T follicular helper cell (primary cell): ENCODE measurements at places on chromosomes 7 and 10.
A peak's percentile ranks its signal among the peaks of the same experiment; 100 is the strongest.

GRCh38 chr10:21084700-21085099 lies 187.6 kb upstream of the NEBL start:
- DNase-seq: no peak

DNA sequence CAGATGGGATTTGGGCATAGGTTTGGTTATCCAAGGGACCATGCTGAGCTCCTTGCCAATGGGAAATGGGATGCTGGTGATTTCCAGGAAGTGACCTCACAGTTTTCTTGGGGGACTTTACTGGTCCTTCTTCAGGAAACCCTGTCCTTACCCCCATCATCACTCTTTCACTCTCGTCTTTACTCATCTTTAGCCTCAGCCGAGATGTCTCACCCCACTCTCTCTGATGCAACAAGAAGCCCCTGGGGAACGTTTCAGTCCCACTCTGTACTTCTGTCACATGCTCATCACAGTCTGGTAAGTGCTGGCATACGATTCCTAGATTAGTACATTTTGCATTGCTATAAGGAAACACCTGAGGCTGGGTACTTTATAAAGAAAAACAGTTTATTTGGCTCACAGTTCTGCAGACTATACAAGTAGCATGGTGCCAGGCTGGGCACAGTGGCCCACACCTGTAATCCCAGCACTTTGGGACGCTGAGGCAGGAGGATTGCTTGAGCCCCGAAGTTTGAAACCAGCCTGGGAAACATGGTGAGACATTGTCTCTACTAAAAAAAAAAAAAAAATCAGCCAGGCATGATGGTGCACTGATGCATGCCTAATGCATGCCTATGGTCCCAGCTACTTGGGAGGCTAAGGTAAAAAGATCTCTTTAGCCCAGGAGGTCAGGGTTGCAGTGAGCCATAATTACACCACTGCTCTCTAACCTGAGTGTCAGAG lies 63.5 kb upstream of the VKORC1L1 start:
- no peak for DNase-seq

GRCh38 chr10:5493691-5494090 lies 5.7 kb downstream of the CALML5 start:
- DNase-seq: no peak

- DNase-seq: no peak
Measured at GRCh38 chr7:133709036-133709880, 417.9 kb upstream of the LRGUK start.

DNA sequence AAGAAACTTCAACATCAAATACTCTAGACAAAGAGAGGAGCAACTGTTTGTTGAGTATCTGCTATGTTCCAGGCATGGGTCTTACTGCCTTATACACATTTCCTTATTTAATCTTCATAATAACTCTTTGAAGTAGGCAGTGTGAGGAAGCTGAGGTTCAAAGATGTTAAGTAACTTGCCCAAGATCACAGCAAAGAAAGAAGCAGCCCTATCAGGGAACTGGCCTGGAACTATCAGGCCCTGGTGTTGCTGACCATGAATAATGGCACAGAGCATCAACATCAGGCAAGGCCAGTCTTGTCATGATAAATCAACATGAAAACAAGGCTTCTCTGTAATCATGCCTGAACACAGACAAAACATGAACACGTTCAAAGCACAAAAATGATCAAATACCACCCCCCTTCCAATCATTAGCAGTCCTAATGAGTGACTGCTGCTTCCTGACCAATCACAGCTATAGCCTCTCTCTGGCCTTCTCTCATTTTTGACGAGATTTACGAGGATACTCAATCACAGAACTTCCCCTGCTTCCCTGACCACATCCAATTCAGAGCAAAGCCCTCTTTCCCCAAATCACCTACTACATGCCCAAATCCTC lies 2.3 kb downstream of the GSDME start:
- no peak for DNase-seq

DNA sequence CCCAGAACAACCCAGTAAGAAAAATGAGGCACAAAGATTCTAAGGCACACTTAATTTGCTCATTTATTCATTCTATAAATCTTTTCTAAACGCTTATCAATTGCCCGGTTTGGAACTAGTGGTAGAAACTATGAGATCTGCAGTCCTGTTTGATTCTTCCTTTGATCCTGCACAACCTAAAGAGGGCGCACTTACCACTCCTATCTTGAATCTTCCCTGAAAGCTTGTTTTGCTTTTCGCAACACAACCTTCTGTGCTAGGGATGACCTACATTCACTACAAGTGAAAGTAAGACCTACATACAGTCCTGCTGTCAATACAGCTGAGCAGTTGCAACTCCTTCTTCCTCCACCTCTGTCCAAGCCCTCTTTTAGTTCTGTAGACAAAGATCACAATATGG lies 12.6 kb upstream of the ARL4A start:
- peak; percentile 24 for DNase-seq

DNA sequence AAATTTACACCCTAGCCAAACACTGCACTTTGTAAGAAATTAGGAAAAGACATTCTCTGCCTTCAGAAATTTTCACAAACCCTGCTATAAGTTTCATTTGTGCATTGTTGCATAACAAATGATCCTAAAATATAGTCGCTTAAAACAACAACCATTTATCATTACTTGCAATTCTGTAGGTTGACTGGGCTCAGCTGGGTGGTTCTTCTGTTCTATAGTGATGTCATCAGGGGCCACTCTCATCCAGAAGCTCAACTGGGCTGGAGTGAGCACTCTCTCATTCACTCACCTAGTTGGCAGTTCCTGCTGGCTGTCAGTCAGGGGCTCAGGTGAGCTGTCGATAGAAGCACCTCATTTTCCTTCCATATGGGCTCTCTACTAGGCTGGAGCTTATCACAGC lies 20.7 kb upstream of the FGFR2 start:
- DNase-seq: no peak

DNA sequence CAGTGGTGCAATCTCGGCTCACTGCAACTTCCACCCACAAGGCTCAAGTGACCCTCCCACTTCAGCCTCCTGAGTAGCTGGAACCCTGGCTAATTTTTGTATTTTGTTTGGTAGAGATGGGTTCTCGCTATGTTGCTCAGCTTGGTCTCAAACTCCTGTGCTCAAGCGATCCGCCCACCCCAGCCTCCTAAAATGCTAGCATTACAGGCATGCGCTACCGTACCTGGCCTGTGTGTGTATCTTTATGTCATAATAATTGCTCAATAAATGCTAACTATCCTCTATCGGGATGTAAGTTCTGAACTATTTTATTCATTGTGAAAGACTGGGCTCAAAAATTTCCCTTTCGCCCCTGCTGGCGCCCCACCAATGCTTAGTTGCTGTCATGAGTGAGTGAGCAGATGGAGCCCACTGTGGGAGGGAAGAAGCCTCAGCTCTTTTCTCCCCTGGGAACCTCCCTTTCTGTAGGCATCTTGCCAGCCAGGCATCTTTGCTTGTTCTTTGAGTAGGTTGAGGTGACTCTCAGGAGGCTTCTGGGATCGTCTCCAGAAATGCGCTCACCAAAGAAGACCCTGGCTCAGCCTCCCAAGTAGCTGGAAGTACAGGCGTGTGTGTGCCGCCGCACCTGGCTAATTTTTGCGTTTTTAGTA lies 38.3 kb downstream of the CAMK1D start:
- DNase-seq: no peak
